SHP77 (cell line): ENCODE measurements at places on chromosomes 6 and 20.

DNA sequence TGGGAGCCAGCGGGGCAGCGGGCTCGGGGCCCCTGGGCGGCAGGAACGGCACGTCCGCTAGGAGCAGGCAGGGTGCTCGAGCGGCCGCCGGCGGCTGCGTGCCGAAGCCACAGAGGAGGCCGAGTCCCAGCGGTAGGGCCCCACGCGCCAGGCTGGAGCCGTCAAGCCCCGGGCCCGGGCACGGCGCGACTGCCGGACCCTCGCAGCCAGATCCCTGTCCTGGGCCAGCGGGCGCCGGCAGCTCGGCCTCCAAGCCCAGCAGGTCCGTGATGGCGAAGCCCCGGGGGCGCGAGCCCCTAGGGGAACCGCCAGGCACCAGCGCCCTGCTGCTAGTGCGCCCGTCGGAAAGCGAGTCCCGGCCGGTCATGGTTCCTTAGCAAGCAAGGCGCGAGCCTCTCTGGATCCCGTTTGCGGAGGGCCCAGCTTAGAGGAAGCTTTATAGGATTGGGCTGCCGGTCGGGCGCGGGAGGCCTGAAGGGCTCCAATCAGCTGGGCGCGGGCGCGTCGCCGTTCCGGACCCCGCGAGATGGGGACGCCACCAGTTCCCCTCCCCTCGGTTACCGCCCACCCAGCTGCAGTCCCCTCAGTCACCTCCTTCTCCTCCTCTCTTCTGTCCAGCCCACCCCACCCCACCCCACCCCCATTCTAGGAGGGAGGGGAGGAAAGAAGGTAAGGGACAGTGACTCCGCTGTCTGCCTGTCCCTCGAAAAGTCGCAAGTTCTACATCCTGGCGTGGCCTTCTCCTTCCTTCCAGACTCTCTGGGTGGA is at the start of gene VSX1:
TSS of gene VSX1 (minus strand) at position 412 of the 768 bp plus-strand sequence. CDS start at position 367, 45 bp downstream.
- DNase-seq: no peak

- DNase-seq: no peak
Measured at GRCh38 chr6:79649016-79649415, 17.9 kb downstream of the SH3BGRL2 start.

DNA sequence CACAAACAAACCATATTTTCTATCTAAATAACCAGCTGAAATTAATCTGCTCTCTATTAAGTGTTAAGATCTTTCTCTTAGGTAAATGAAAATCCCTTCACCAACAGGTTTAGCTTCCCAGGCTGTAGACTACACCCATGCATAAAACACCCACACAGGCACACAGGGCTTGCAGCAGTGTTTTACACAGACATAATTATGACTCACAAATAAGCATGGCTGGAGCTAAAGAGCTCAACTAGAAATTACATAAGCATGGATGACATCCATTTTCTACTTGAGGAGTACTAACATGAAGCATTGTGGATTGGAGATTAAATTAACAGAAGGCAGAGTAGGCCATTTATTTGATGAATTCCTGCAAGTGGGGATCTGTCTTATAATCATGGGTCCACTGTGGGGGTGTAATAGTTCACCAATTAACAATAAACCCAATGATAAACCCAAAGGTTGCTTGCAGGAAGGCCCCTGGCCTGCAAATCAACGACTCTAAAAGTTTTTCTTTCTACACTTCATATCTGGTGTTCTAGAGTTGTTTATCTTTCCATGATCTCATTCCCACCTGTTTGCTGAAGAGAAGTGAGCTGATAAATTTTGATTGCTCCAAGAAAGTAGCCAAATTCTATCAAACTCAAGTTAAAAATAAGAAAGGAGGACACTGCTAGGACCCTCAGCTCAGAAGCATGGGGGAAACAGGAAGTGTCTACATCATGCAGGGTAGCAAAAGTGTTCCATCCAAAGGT is 33.8 kb upstream of the E2F3 start:
- DNase-seq: no peak

- DNase-seq: no peak
Measured at GRCh38 chr6:134375220-134375580, 57.3 kb upstream of the SGK1 start.

GRCh38 chr6:104396077-104396476 is 463.6 kb downstream of the HACE1 start:
- no peak for DNase-seq

GRCh38 chr20:54203281-54203680 is 4.6 kb upstream of the PFDN4 start:
- no peak for DNase-seq

DNA sequence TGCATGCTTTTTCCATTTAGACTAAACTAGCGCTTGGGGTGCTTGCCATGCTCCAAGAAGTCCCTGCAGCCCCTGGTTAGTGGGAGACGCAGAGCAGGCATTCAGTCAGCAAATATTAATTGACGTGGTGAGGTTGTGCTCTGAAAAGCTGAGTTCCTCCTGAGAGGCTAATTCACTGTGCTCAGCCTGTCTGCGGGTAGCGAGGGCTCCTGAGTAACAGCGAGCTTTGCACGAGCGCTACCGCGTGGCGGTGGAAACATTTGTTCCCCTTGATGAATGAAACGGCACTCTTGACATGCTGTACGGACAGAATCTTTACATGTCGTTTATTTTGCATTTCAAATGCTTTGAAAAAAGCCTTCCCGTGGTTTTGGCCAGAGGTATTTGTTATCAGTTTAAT is 170.6 kb upstream of the AGPAT4 start:
- peak; percentile 39 for DNase-seq

DNA sequence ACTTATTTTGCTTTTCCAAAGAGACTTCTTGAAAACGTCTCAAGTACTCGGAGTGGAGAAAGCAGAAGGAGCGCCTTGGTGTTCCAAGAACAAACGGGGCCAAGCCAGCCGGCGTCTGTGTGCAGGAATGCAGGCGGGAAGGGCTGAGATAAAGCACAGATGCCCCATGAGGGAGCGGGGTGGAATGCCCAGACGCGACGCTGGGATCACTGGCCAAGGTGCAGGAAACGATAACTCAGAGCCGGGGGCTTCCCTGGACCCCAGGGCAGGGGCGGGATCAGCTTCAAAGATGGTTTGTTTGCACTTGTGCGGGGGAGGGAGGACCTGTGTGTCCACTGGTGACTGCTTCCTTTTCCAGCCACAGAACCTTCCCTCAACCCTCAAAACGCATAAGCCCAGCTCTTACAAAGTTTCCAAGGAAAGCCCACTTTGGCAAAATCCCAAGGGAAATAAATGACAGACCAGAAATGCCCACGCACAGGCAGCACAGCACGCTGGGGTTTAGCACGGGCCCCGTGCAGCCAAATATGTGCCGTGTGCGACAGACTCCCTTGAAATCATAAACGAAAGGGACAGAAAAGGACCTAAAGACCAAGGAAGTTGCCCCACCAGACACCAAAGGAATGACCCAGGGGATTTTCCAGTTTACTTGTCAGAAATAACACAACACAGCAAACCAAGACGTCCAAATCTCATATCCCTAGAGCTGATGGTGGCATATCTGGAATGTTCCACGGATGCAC is 113.9 kb downstream of the NFATC2 start:
- no peak for DNase-seq

DNA sequence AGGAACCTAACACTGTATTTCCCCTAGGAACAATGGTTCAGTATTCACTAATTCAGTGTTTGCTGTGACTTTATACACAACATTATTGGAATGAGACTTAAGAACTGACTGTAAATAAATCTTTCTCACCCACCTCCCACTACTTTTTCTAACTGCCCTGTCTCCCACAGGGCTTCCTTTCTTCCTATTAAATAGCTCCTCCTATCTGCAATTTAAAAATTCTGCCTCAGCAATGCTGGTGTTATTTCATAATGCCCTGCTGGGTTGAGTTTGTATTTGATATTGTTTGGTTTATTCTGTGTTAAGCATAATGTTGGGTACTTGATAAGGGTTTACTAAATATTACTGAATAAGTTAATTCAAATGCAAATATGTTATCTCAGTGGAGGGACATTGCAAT is 573.1 kb upstream of the RNF217 start:
- DNase-seq: no peak

GRCh38 chr6:16818992-16819626 is 57.8 kb upstream of the ATXN1 start:
- DNase-seq: no peak

GRCh38 chr20:23643659-23644058 is 5.9 kb upstream of the CST3 start:
- DNase-seq: no peak

- no peak for DNase-seq
Measured at GRCh38 chr20:1291191-1291741, 25.2 kb downstream of the SNPH start.

GRCh38 chr20:48578397-48579098 is 249.3 kb downstream of the PREX1 start:
- no peak for DNase-seq

- DNase-seq: no peak
Measured at GRCh38 chr20:17108896-17109295, 117.9 kb upstream of the PCSK2 start.

DNA sequence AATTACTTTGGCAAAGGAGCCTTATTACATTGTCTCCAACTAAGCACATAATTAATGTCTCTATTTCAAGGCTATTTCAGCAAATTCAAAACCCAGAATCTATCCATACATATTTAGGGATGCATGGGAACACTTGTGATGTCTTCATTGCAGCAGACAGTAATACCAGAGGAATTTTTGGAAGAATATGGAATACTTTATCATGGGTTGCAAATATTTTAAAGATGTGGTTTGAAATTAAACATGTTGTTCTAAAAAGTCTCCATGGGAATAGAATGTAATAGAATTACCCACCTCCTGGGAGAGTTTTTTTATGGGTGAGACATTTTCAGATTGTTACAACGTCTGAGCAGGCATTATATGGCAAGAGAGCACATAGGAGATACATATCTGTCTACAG is 170.8 kb downstream of the KCNQ5 start:
- no peak for DNase-seq

- peak; percentile 44 for DNase-seq
Measured at GRCh38 chr6:46491628-46492547, 639 bp upstream of the RCAN2 start.

GRCh38 chr6:150881911-150882481 is 16.5 kb downstream of the MTHFD1L start:
- no peak for DNase-seq

- DNase-seq: no peak
Measured at GRCh38 chr6:17475606-17476244, 82.3 kb downstream of the CAP2 start.

DNA sequence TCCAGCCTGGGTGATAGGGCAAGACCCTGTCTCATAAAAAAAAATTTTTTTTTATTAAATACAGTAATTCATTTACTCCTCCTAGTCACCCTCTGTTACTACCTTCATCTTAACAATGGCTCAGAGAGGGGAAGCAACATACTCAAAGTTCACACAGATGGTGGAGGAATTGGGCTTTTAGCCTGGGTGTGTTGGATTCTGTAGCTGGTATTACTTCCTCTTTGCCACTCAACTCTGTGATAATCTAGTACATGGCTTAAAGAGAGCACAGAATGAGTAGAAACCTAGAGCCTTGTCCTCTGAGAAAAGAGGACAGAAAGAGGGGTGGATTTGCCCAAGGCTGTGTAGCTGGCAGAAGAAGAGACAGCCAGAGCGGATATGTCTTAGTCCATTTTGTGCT is 96.6 kb downstream of the DLGAP4 start:
- DNase-seq: no peak

DNA sequence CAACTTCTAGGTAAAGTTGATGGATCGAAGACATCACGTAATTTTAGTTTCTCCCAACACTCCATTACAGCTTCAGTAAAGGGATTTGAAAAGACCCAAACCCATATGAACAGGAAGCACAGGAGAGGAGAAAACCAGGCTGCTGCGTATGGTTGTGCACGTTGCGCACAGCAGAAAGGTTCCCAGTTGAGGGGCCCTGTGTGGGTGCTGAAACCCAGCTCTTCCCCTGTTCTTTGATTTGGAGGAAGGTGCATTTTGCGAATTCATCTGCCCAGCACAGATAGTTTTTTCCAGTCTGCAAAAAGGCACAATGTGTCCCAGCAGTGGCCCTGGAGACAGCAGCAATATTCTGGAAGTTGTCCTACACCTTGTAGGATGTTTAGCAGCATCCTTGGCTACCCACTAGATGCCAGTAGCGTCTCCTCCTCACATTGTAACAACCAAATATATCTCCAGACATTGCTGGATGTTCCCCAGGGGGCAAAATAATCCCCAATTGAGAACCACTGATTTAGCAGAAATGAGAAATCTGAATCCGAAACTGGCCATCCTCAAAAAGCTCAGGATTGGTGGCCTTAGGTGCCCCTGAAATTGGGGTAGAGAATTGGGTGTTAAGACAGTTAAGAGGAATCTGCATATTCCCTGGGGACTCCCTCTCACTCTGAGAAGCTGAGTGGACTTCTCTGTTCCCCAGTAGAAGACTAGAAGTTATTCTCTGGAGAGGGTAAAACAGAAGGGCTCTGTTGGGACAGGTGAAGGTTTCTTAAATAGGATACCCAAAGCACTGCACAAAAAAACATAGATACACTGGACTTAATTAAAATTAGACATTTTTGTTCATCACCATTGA is 12.2 kb downstream of the SUN5 start:
- DNase-seq: no peak

GRCh38 chr6:98323605-98324004 is 510.8 kb upstream of the POU3F2 start:
- DNase-seq: no peak

DNA sequence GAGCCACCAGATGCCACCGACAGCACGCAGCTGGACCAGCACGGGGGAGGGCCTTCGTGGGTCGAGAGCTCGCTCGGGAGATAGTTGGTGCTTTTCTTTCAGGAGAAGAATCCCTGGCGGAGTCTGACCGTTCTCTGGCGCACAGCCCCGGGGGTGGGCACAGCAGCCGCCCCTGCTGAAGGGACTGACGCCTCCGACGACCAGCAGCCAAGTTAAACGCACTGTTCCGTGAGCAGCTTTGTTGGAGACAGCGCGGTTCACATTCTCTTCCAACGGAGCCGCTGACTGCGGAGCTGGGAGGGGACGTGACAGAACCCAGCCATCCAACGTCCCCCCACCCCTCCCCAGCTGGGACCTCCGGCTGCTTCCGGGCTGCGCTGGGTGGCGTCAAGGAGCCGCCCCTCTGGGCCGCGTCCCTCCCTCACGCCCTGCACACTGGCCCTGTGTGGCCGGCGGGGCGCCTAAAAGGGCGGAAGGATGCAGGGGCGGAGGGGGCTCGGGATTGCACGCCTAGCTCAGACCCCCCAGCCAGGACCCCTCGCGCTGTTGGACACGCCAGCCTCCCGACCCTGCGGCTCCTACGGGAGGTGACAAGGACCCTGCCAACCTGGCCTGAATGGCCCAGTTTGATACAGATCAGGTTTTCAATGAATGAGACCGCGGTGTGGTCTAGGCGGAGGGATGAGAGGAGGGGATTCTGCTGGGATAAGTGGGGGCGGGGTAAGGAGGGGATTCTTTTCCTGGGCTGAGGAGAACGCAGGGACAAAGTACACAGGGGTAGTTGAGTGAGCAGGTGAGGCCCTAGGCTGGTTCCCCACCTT is 36.4 kb upstream of the KHDC1 start:
- DNase-seq: no peak

GRCh38 chr20:58569241-58570125 is 54.3 kb upstream of the APCDD1L start:
- no peak for DNase-seq
